AG04449 (cell line): ENCODE measurements at places on chromosomes 11 and 22.

DNA sequence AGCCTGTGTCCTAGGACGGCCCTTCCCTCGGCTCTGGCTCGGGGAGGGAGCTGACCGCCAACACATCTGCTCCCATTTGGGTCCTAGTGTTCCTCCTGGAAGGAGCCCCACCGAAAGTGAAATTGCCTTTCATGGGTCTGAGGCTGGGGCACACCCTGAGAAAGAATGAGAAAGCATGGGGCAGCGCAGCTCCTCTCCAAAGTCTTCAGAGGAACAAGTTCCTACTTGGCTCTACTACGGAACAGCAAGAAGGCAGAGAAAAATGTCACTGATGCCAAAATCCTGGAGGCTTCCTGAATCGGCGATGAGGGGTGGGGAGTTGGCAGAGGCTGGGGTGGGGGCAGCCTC is 41.5 kb upstream of the MYEOV start:
- no peak for DNase-seq

DNA sequence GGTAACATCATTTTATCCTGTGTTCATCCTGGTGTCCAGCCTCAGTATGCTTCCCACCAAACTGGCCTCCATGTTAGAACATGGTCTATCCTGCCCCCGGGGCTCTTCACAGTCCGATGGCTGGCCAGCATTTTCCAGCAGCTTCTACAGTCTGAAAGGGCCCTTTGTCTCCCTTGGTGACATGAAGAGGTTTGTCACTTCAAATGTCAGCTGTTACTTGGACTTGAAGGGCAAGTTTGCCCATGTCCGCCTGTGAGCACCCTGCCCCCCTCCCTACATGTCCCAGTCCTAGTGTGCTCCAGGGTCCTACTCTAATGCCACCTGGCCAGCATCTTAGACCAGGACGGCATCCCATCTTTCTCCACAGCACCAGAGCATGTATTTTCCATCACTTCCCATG is 24.7 kb downstream of the PATZ1 start:
- no peak for DNase-seq

GRCh38 chr22:19984201-19984753 is 32.3 kb downstream of the ARVCF start:
- DNase-seq, result no peak

DNA sequence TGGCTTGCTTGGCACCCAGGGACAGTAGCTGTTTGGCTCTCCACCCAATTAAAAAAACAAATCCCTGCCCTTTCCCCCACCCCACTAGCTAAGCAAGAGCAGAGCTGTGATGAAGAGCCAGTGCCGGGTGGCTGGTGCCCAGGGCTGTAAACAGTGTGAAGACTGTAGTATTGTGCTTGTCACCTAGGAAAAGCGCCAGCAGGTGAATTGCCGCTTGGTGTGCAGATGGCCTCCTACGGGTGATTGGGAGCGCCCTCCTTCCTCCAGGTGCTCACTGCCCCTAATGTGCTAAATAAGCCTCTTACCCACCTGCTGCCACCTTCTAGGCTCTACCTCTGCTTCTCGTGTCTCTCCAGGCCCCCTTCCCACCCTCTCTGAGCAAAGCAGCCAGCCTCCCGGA is 18.4 kb upstream of the RAPSN start:
- no peak for DNase-seq

GRCh38 chr22:29394931-29395581 is 6.7 kb upstream of the AP1B1 start:
- no peak for DNase-seq

DNA sequence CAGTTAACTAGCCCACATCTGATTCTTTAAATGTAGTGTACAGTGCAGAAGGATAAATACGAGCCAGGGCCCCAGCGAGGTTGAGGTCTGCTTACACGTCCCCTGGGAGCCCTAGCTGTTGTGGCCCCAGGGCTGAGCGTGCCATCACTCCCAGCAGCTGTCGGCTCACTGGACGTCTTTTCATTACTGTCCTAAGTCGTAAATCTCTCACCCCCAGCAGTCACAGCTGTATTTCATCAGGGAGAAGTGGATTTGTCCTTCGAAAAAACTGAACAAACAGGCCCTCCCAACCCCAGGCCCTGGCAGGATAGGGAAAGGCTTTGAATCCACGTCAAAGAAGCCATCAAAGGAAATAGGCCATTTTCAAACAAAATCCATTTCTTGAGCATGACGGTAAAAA is 110.4 kb upstream of the CSNK2A3 start:
- DNase-seq, result no peak

DNA sequence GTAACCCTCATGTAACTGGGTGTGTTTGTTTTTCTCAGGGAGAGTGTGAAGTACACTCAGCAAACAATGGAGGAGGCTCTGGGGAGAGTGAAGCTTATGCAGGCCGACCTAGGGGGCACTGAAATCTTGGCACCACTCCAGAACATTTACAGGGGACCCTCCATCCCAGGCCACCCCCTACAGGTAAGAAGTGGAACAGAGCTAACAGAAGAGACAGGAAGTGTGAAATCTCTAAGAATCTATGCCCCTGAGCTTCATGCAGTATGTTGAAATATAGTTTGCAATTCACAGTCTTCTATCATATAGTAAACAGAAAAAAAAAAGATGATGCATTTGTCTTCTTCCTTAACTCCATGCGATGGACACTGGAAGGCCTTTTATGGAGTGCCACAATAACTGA is 8.4 kb downstream of the VWA5A start:
- DNase-seq, result no peak

DNA sequence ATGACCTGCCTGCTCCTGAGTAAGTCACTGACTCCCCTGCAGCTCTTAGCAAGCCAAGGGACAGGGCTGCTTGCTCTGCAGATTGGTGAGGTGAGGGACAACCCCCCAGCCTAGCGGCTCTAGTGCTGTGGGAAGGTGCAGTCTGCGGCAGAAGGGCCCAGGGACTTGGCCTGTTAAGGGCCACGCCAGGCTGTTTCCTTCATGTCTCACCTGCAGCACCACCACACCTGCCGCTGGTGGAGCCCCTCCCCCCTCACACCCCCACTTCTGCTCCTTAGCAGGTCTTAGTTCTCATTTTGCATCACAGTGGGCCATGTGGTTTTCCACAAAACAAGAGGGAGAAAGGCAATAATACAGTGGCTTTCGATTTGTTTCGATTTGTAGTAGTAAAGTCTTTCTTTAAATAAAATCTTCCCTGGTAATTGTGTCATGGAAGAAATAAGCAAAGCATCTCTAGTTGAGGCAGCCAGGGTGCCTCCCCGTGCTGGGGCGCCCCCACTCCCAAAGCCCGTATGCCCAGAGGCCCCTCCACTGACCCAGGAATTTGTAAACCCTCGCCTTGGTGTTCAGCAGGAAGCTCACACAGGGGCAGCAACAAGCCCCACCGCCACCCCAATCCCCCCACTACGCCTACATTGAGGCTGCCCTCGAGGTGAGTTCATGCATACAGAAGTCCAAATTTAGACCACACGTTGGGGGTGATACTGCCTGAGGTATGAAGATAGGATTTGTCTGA is 86.5 kb upstream of the CLDN5 start:
- DNase-seq, result no peak

- DNase-seq, result no peak
Observed at GRCh38 chr11:67274768-67275605, 8.7 kb downstream of the GRK2 start.
